ENCODE measurements at places on chromosomes 13 and 19. TPM values are rescaled to one million over a fixed set of nuclear protein-coding genes. Genes with fewer than 3 reads are reported as not detected.

Gene PDX1
- total RNA-seq = not detected

Gene ZSCAN1
- total RNA-seq = not detected

Gene ZNF665
- 5.3 TPM for total RNA-seq

Gene TYROBP
- total RNA-seq = 439 TPM

GRCh38 chr19:39828654-39829032, 5.3 kb downstream of the DYRK1B start:
- DNase-seq = no peak

GRCh38 chr19:46802152-46802551, 13.8 kb upstream of the SLC1A5 start:
- DNase-seq = no peak

DNA sequence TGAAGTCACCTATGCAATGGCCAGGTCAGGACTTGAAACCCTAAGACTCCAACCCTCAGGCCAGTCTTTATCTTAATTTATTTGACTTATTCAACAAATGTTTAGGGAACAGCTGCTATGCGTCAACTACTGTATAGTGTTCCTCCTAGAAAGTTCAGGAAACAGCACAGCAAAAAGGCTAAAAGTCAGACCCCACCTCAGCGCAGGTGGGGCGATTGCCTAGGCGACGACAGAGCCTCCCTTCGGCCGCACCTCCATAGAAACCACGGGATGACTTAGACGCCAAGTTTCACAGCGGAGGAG, 502 bp downstream of the VRK3 start:
- no peak for DNase-seq

DNA sequence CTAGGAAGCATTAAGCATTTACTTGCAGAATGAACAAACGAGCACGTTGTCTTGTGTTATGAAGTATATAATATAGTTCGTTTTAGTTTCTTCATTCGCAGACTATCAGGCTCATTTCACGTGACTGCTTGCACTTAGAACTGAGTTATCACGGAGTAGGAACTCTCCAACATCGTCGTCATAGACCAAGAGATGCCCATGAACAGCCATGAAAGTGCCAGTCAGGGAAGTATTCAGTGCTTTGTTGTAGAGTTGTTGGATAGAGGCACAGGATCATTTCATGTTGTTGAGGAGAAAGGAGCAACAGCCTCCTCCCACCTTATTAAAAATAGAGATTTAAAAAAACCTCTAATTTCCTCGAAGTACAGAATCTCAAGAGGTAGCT, 977 bp upstream of the IL17D start:
- peak; percentile 29 for DNase-seq

GRCh38 chr19:41626278-41626677, 596 bp downstream of the CEACAM4 start:
- no peak for DNase-seq

DNA sequence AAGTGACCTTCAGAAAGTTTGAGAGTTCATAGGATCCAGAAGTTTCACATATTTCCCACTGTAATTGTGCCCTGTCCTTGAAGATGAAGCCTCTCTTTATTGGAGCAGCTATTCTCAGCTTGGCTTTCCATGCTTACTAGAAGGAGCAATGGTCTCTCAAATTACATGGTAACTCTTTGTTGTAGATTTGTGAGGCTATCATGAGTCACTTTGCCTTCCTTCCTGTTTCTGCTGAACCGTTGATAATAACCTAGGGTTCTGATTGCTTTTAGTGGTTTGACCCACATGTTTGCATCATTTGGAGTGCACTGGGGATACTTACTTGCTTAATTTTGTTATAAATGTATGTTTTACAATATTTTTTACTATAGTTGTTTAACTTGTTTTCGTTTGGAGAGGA, 772.9 kb upstream of the SLITRK6 start:
- DNase-seq = no peak

DNA sequence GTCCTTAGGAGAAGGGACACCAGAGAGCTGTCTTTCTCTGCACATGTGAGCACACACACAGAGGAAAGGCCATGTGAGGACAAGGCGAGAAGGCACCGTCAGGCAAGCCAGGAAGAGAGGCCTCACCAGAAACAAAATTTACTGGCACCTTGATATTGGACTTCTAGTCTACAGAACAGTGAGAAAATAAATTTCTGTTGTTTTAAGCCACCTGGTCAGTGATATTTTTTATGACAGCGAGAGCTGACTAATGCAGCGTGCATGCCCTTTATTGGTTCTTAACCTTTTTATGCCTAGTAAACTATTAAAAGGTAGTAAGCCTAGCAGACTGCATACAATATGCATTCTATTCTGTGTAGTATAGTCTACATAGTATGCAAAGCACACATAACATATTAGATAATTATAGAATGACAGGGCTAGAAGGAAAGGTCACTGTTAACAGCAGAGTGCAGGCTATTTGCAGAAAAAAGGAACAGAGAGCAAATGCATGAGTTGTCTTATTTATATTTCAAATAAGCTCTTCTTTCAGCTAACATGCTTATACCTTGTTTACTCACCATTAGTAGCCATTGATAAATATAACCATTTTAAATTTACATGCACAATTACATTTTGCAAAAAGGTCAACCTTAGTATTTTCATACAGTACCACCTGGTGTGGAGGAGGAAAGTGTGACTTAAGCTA, 25.2 kb upstream of the KATNAL1 start:
- DNase-seq = no peak

DNA sequence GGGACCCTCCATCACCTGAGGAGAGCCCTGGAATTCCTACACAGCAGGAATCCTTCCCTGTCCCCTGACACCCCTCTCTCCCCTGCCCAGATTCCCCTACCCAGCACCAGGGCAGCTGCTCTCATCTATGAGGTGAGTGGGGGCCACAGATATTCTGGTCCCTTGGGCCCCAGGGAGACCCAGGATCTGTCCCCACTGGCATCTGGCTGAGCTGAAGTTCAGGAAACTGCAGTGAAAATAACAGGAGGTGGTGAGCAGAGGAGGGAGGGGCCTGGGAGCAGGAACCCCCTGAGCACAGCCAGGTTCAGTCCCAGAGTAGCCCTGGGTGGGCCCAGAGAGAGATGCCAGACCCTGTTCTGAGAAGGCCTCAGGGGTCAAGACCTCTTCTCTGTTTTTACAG, 10.1 kb downstream of the CEACAM21 start:
- no peak for DNase-seq

DNA sequence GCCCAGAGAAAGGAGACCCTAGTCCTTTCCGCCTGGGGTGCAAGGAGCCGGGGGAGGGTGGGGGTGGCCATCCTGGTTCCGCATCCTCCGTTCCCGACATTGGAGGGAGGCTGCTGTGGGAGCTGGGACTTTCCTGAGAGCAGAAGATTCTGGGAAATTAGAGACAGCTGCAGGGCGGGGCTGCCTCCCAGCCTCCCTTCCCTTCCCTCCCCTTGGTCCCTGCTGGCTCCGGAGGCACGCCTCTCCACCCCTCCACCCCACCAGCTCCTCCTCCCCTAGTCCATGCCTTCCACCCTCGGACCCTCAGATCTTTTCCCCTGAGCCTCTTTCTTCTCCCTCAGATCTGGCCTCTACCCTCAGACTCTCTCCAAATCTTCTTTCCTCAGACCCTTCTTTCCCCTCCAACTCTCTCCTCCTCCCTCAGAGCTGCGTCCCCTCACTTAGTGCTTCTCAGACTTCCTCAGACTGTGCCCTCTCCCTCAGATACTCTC, 3.1 kb upstream of the BCL3 start:
- DNase-seq = no peak

DNA sequence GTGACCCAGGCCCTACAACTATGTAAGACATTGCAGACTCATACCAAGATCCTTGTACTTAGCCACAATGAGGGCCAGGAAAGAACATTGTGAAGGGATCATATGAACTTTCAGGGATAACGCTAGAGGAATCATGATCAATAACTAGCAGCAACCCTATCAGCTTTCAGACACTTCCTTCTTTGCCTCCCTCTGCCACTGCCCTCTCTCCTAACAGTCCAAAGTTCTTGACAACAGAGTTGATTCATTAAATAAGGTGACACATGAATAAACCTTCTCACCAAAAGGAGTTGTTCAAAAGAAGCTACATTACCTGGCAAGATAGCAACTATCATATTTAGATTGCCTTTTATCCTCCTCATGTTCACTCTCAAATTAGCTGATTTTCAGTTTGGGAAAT, 272.2 kb upstream of the DACH1 start:
- DNase-seq = no peak

GRCh38 chr13:91162180-91162579, 185.3 kb upstream of the MIR17HG start:
- no peak for DNase-seq

GRCh38 chr13:113472355-113473025, 18.0 kb downstream of the DCUN1D2 start:
- DNase-seq = no peak

- DNase-seq = peak; percentile 49
Observed at GRCh38 chr19:17807731-17808316, 12.9 kb downstream of the B3GNT3 start.

DNA sequence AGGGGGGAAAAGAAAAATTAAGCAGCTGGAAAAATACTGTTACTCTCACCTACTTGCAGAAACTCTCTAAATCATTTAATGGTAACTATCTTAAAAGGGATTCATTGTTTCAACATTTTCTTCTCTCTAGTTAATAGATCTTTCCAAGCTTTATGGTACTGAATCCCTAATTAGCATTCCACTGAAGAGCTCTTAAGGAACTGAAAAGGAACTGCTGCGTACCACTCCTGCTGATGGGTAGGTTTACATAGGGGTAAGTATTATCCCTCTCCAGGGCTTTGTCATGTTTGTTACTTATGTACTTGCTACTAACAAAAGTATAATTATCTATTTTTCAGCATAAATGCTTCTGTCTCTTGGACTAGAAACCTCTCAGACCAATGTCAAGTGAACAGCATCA, 12.5 kb downstream of the TEX30 start:
- DNase-seq = no peak

- no peak for DNase-seq
Observed at GRCh38 chr13:111503905-111504695, 183.7 kb downstream of the TEX29 start.

DNA sequence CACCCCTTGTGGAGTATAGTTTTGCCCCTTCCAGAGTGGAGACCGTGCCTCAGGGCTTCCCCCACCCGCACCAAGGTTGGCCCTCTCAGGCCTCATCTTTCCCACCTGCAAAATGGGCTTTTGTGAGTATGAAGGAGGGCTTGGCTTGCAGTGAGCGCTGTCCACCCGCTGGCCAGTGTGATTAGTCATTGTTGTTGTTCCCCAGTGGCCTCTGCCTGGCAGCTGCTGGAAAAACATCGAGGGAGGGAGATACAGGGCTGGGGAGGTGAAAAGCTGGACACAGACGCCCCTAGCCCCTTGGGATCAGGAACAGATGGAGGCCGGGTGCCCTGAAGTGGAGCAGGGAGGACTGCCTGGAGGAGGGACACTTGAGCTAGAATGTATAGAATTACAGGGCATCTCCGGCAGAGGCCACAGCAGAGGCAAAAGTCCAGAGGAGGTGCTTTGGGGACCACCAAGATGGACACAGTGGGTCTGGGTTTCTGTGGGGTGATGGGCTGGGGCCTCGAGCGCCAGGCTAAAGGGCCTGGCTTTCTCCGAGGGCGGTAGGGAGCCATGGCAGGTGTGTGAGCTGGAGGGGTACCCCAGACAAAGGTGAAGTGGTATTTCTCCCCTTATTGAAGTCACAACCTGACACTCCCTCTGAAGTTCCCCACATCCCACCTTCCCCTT, 3.9 kb upstream of the IL12RB1 start:
- DNase-seq = peak; percentile 22

Data from natural killer cell (primary cell).